NCI-H524 (cell line): ENCODE measurements at places on chromosomes 3 and 15.

DNA sequence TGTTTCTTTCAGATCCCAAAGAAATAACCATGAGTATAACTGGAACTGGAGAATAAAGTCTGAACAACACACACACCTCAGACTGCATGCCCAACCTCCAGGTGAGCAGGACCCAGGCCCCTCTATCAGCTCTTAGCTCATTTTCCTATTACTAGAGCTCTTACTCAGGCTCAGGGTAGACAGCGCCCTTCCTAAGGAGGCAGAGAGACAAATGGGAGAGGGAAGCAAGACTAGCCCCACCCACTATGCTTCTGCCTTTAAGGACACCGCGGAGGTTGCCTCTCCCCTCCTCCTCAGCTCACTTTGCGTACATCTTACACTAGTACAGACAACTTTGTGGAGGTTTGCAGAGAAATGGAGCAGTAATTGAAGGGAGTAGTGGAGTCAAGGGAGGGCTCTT is 44.0 kb upstream of the GLCE start:
- no peak for DNase-seq

GRCh38 chr3:50089609-50089945 is 858 bp downstream of the RBM5 start:
- no peak for DNase-seq

- no peak for DNase-seq
Observed at GRCh38 chr3:185134509-185134908, 18.4 kb downstream of the C3orf70 start.

- no peak for DNase-seq
Observed at GRCh38 chr15:55549305-55549704, 38.8 kb downstream of the PYGO1 start.

DNA sequence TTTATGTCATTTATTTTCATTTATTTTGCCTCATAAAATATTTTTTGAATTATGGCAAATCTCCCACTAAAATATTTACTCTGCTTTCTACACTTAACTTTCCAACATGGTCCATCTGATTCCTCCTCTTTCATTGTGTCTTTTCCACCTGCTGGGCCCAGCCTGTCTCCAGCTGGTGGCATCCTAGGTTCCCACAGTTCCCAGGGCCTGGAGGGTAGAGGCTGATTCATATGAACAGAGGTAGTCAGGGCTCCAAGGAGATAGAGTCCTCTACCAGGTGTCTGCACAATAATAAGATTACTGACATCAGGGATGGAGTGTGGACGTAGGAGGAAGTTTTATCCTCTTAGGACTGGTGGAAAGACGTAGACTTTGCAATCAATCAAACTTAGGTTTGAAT is 14.3 kb downstream of the ZBTB38 start:
- DNase-seq: peak; percentile 16

DNA sequence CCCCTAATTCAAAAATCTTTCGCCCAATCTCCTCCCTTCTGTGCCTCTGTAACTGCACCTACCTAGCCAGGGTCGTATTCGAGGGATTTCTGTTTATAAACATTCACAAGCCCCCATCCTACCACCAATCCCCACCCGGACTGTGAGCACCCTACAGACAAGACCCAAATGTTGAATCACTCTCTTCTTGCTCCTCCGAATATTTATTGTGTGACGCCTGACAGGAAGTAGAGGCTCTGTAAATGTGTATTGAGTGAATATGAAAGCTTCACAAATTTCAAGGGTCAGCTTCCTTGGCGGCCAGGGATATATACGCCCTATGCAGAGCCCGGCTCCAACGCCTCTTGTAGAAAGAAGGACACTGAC is 1.6 kb downstream of the BDH1 start:
- DNase-seq: no peak

DNA sequence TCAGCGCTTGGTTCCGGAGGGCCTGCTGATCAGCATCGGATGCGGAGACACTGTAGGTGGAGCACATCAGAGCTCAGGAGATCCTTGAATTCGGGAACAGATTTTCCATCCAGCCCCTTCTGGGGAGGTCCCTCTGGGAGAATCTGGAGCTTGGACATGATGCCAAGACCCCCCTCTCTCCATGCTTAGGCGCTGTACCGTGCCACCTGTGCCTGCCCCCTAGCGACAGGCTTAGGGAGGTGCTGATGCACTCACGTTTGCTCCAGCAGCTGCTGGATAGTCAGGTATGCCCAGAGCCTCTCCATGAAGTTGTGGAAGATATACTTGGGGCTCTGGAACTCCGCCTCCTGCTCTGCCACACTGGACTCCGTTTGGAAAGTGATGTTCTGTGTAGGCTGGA is 9.7 kb downstream of the ITIH4 start:
- DNase-seq: peak; percentile 30

GRCh38 chr3:42720126-42720525 is 17.5 kb upstream of the HHATL start:
- DNase-seq: no peak

- DNase-seq: no peak
Observed at GRCh38 chr3:122030381-122031122, 8.5 kb upstream of the ILDR1 start.

DNA sequence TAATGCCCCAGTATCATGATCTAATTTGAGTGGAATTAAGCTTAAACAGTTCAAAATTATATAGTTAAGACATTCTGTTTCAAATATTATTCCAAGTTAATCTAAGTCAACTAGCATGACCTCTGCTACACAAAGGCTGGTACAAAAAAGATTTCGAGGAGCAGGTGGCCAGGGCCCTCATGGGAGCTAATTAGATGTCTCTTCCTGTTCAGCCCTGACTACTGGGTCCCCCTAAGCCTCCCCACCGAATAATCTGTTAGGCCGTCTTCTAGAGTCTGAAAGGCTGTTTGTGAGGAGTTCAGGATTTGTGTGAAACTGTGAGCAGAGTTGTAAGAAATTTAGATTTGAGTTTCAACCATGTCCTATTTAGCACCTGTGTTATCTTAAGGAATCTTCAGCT is 75.4 kb downstream of the PPM1L start:
- DNase-seq: peak; percentile 91

GRCh38 chr15:40282147-40282868 is 556 bp downstream of the ANKRD63 start:
- no peak for DNase-seq

- no peak for DNase-seq
Observed at GRCh38 chr3:27827041-27827440, 104.9 kb upstream of the EOMES start.

GRCh38 chr15:74425630-74426029 is 8.1 kb downstream of the SEMA7A start:
- DNase-seq: no peak

DNA sequence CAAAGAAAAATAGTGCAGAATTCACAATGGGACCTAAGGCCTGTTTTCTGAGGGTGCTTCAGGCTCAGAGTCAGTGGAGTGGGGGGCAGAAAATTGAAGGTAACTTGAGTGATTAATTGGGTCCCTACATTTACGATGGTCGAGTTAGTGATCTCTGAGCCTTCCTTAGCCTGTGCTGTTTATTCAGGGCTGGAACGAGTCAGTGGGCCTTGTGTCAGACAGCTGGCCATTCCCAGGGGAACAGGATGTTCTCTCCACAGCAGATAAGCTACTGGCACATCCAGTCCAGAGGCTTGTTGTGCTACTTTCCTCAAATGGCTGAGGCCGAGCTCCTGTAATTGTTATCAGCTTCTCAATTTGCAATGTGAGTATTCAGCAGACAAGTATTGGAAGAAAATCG is 29.2 kb upstream of the CNTN3 start:
- DNase-seq: peak; percentile 30

DNA sequence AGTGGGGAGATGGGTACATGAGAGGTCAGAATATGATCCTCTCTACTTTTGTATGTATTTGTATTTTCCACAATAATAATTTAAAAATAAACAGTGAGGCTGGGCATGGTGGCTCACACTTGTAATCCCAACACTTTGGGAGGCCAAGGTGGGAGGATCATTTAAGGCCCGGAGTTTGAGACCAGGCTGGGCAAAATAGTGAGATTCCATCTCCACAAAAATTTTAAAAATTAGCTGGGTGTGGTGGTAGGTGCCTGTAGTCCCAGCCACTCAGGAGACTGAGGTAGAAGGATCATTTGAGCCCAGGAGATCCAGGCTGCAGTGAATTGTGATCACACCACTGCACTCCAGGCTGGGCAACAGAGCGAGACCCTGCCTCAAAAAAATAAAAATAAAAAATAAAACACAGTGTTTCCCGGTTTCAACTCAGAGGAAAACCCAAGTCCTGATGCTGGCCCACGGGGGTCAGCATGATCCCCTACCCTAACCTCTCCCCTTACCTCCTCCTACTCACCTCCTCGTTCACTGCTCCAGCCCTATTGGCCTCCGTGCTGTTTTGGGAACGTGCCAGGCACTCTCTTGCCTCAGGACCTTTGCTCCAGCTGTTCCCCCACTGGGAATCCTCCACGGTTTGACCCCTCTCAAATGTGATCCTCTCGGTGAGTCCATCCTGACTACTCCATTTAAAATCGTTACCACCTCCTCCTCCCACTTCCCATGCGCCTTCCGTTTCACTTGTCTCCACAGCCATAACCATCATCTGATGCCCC is 2.9 kb upstream of the KLHL40 start:
- DNase-seq: no peak

GRCh38 chr3:172519740-172520139 is 3.5 kb downstream of the TNFSF10 start:
- DNase-seq: no peak

DNA sequence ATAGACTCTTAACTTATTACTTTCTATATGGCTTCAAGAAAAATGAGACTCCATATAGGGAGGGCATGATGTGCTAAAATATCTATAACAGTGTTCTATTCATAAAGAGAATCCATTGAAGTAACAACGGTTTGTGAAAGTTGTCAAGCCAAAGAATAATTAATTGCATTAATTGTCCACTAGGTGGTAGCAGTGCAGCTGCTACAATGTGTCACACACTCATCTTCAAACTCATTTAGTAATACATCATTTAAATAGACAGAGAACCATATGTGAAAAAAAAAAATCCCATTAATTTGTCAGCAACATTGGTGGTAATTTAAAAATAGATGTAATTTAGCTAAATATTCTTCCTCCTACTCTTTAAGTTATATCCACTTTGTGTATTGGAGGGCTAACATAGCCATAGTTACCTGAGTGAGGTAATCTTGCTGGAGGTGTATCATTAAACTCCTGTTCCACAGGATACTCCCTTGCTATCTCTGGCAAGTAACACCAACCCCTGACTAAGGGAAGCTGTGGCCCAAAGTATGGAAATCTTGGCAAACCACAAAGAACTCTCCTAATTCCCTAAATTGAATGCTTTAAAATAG is 3.7 kb upstream of the CPA3 start:
- DNase-seq: no peak

DNA sequence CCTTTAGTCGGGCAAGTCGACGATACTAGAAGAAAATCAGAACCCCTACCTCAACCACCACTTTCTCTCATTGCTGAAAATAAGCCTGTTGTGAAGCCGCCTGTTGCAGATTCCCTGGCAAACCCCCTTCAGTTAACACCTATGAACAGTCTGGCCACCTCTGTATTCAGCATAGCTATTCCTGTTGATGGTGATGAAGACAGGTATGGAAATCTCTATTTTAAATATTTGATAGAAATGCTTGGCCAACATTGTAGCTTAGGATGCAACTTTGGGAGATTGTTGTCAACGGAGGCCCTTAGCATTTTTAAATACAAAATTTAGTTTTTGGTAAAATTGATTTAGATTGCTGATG is 3.0 kb downstream of the TSC22D2 start:
- peak; percentile 67 for DNase-seq

- no peak for DNase-seq
Observed at GRCh38 chr15:99955532-99955931, 222.3 kb upstream of the LYSMD4 start.

DNA sequence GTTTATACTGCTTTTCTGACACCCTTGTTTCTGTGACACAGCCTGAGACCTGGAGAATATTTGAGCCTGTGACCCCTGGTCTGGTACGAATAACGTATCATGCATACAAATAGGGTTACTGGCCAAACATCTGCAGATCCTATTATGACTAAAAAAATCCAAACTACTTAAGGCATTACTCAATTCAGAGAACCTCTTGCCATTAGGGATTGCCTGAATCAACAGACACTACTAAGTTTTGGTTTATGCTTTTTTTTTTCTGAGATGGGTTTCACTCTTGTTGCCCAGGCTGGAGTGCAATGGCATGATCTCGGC is 35.4 kb downstream of the OSBPL10 start:
- no peak for DNase-seq

- no peak for DNase-seq
Observed at GRCh38 chr15:59352683-59353082, 20.0 kb downstream of the MYO1E start.

GRCh38 chr3:97161169-97161568 is 346.8 kb downstream of the EPHA6 start:
- no peak for DNase-seq

DNA sequence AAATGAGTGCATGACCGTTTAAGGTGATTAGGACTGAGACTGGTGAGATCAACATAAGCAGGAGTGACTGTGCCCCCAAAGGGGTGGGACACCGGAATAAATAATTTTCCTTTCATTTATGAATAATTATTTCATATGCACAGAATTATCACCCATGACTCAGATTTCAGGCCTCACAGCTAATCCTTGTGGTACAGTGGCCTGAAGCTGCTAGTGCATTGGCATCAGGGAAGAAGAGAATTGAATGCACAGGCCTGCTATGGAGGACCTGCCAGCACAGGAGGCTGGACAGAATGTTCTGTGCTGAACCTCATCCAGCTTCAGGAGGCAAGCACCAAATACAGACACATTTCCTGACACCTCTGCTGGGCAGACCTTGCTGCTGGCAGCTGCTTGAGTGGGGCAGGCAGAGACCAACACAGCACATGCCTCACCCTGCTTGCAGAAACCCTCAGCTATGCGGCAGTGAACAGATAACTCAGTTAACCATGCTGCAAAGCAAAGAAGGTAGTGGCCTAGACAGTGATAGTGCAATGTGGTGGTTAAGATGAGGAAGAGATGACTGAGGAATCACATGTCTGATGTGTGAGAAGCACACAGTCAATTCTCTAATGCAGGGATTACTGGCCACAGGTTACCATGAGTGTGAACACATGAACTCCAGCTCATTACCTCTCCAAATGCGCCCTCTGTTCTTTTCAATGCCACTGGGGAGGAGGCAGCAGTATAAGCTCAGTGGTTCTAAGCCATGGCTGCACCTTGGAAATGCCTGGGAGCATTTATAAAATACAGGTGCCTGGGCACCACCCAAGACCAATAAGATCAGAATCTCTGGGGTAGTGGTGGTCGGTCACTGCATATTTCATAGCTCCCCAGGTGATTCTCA is 68.1 kb upstream of the SCN5A start:
- DNase-seq: no peak
